ENCODE measurements at places on chromosomes 16 and 17. TPM values are rescaled to one million over a fixed set of nuclear protein-coding genes. Genes with fewer than 3 reads are reported as not detected.

DNA sequence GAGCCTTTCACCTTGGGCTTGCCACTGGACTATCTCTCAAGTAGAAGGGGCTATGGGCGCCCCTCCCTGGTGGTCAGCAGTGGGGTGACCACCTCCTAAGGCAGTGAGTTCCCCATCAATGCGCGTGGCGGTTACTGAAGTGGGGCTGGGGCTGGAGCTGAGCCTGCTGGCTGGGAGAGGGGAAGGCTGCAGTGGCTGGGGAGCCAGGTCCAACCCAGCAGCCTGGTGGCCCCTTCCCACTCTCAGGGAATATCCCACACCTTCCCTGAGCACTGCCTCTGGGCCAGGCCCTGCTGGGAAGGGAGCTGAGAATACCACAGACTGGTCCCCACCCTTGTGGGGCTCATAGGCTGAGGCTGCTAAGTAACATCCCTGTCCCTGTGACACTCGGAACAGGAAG, 19.8 kb upstream of the MPRIP start:
- no peak for DNase-seq
- no peak overlapping the region for H3K27ac ChIP-seq
- no peaks in the 10 kb centered on the region for H3K36me3 ChIP-seq

DNA sequence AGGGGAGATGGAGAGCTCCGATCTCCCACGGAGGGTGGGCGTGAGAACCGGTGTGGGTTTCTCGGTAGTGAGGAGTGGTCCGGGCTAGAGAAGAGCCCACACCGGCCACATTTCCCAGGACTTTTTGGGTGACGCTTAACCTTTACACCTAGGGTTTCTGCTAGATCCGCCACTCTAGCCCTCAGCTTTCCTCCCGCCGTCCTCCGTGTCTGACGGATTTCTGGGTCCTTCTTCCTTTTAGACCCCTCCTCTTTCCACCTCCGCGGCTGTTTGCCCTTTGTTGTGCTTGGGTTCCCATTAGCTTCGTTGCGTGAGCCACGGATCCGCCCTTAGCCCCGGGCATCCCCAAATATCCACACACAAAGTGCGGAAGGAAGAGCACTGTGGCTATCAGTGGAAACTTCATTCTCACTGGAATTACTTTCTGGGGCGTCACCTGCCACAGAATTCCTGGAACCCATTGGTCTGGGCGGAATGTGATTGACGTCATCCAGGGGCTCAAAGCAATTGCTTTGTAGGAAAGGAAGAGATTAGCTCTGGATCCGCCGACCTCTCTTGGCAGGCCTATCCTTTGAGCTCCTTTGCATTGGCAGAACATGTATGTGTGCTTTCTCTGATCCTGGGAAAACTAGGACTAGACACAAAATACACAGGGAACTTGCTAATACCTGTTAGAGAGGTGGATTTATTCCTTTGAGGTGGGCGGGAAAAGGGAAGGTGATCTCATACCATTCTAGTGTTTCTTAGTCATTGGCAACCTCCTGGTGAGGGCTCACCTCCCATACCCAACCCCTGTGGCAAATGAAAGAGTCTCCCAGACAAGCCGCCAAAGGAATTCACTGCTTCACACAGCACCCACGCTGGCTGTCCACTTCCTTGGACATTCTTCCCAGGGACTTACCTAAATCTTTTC, 654 bp downstream of the TNFAIP1 start:
- H3K4me1 ChIP-seq, result peaks cover 39% of the 10 kb centered on the region
- no peaks in the 10 kb centered on the region for H3K27me3 ChIP-seq
- H3K36me3 ChIP-seq, result peaks cover 11% of the 10 kb centered on the region
- peak; percentile 95 for DNase-seq
- peak overlapping the region; percentile 99 for H3K27ac ChIP-seq

DNA sequence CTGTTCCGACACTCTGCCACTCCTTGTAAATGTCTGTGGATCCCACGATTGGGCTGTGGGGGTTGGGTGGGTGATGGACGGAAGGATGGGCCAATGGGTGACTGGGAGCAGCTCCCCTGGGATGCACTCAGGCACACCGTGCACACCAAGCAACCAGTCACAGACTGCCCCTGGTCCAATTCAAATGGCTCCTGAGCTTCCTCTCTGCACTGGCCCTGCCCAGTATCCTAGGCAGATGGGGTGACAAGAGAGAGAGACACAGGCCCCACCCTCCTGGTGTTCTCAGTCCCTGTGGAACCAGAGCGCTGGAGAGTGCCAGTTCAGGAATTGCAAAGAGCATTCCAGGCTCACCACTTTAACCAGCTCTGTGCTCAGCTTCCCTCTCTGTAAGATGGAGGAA, 32.8 kb downstream of the BEAN1 start:
- peaks cover 30% of the 10 kb centered on the region for H3K27me3 ChIP-seq
- H3K4me3 ChIP-seq, result no peak overlapping the region
- DNase-seq, result peak; percentile 7
- no peaks in the 10 kb centered on the region for H3K4me1 ChIP-seq
- H3K27ac ChIP-seq, result no peak overlapping the region
- no peaks in the 10 kb centered on the region for H3K36me3 ChIP-seq

DNA sequence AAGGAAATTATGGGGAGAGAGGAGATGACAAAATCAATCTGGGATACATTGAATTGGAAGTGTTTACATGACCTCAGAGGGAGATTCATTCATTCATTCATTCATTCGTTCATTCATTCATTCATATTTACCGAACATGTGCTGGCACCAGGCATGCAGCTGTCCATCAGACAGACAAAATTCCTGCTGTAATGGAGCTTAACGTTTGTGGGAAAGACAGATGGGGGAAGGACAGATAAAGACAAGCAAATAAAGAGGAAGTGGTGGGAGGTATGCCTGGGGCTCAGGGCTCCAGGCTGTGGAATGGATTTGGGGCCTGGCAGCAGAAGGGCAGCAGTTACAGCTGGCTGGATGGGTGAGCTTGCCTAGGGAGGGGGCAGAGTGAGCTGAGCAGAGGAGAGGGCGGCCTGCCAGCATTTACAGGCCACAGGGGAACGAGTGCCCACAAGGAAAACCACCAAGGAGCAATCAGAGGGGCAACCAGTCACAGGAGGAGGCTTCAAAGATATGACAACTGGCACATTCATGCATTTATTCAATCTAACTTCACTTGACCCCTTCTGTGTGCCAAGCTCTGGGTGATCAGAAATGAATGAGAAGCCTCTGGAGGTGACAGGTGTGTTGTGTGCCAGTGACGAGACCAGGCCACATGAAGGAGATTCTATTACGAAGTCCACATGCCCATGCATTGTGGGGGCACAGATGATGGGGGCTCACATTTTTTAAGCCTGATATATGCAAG, 48.5 kb downstream of the ARHGAP27 start:
- H3K27me3 ChIP-seq, result peaks cover 3% of the 10 kb centered on the region
- H3K36me3 ChIP-seq, result no peaks in the 10 kb centered on the region
- H3K4me1 ChIP-seq, result peaks cover 9% of the 10 kb centered on the region
- no peak for DNase-seq
- H3K27ac ChIP-seq, result no peak overlapping the region

GRCh38 chr16:20380782-20381181, 23.8 kb downstream of the PDILT start:
- H3K36me3 ChIP-seq, result no peaks in the 10 kb centered on the region
- no peaks in the 10 kb centered on the region for H3K4me1 ChIP-seq
- no peak overlapping the region for H3K27ac ChIP-seq
- DNase-seq, result no peak
- H3K4me3 ChIP-seq, result no peak overlapping the region

Gene SMIM5
- 0.07 TPM for total RNA-seq

Gene KIF18B
- 0.82 TPM for total RNA-seq

- no peaks in the 10 kb centered on the region for H3K27me3 ChIP-seq
- no peak overlapping the region for H3K4me3 ChIP-seq
- H3K4me1 ChIP-seq, result no peaks in the 10 kb centered on the region
These were observed 21.5 kb downstream of the UBE2G1 start for GRCh38 chr17:4344926-4345325.

Gene GUCY2D
- not detected for total RNA-seq

- no peak for DNase-seq
- peaks cover 11% of the 10 kb centered on the region for H3K36me3 ChIP-seq
- H3K27ac ChIP-seq, result no peak overlapping the region
These were observed 11.9 kb downstream of the ITFG1 start for GRCh38 chr16:47448830-47449575.

Gene CLUH
- total RNA-seq, result 53.6 TPM

DNA sequence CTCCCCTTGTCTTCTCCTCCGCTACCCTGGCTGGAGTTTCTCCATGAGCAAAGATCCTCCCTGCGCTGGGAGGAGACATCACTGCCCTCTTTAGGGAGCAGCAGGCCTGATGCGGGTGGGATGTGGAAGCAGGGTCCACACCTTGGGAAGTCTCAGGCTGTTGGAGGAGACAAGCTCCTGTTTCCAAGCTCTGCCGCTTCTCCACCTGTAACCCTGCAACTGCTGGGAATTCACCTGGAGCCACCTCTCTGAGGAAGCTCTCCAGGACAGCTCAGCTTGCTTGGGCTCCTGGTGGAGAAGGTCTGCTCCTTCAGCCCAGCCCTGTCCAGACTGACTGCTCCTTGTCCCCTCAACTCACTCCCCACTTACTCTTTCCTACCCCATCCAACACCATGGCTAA, 14.8 kb upstream of the C17orf107 start:
- no peak overlapping the region for H3K27ac ChIP-seq
- H3K27me3 ChIP-seq, result no peaks in the 10 kb centered on the region
- no peaks in the 10 kb centered on the region for H3K4me1 ChIP-seq
- no peaks in the 10 kb centered on the region for H3K36me3 ChIP-seq

- no peak overlapping the region for H3K27ac ChIP-seq
- H3K4me3 ChIP-seq, result no peak overlapping the region
- H3K27me3 ChIP-seq, result no peaks in the 10 kb centered on the region
- H3K4me1 ChIP-seq, result no peaks in the 10 kb centered on the region
- no peak for DNase-seq
These were observed 24.4 kb upstream of the PHKG2 start for GRCh38 chr16:30723725-30724355.

DNA sequence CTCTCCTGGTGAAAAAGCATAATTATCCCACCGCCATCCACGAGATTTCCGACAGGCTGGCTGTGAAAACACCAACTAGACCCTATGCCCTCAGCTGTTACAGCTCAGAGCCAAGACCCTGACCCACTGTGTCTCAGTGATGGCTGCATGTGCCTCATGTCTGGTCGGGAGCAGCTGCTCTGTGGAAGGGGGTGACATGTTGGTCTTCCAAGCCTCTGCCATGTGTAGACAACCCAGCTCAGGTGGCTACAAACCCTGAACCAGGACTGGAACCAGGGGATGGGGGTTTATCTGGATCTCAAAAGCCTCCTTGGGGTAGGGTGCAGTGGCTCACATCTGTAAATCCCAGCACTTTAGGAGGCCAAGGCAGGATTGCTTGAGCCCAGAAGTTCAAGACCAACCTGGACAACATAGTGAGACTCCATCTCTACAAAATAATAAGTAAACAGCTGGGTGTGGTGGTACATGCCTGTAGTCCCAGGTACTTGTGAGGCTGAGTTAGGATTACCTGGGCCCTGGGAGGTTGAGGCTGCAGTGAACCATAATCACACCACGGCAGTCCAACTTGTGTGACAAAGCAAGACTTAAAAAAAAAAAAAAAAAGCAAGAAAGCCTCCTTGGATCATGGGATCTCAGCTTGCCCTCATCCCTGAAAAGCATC, 220.3 kb downstream of the CPPED1 start:
- no peak for DNase-seq
- no peaks in the 10 kb centered on the region for H3K36me3 ChIP-seq
- H3K4me1 ChIP-seq, result no peaks in the 10 kb centered on the region
- H3K27ac ChIP-seq, result no peak overlapping the region
- no peak overlapping the region for H3K4me3 ChIP-seq

GRCh38 chr17:66423056-66423955, 120.9 kb downstream of the PRKCA start:
- no peaks in the 10 kb centered on the region for H3K36me3 ChIP-seq
- no peak overlapping the region for H3K4me3 ChIP-seq
- H3K4me1 ChIP-seq, result peaks cover 16% of the 10 kb centered on the region
- H3K27me3 ChIP-seq, result no peaks in the 10 kb centered on the region

Gene PRCD
- 1.5 TPM for total RNA-seq

- no peak overlapping the region for H3K27ac ChIP-seq
- no peaks in the 10 kb centered on the region for H3K27me3 ChIP-seq
- H3K4me3 ChIP-seq, result no peak overlapping the region
- DNase-seq, result no peak
- H3K4me1 ChIP-seq, result no peaks in the 10 kb centered on the region
- no peaks in the 10 kb centered on the region for H3K36me3 ChIP-seq
These were observed 23.0 kb downstream of the IL21R start for GRCh38 chr16:27424772-27425498.

DNA sequence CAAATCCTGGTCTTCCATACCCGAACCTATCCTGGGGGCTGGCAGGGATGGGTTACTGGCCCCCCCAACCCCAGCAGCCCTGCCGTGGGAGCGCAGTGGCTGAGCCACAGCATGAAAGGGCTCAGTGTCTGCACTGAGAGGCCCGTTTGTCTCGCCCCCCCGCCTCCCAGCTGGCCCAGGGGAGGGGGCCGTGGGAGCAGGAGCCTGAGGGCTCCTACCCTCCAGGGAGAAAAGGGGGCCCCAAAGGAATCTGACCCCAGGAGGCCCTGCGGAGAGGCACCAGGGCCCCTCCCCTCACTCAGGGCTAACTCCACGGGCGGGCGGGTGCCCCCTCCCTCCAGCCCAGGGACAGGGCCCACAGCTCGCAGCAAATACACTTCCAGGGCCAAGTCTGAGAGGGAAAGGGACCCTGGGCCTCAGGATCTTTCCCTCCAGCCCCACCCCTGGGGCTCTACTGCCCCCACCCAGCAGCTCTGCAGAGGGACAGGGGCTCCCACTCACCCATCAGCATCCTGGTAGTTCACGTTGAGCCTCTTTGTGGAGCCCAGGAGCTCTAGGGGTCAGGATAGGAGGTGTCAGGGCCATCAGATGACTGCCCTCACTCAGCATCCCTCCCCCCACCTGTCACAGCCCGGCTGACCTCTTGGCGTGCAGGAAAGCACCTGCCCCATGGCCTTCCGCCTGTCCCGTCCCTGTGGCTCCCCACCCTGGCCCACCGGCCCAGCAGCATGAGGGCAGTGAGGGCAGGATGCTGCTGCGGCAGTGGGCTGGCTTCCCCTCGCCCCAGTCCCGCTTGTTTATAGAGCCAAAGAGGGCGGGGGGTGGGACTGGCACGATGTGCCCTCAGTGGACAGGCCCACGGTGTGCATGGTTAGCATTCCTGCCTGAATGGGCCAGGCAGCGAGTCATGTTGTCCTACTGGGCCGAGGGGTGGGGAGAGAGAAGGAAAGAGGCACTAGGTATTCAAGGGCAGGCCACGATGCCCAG, 7.3 kb downstream of the CASKIN2 start:
- no peak overlapping the region for H3K4me3 ChIP-seq
- H3K27ac ChIP-seq, result no peak overlapping the region
- no peaks in the 10 kb centered on the region for H3K36me3 ChIP-seq
- H3K27me3 ChIP-seq, result no peaks in the 10 kb centered on the region

All from astrocyte (in vitro differentiated cells and primary cell).